Keratinocyte (primary cell): ENCODE measurements at places on chromosomes 5 and 9.

DNA sequence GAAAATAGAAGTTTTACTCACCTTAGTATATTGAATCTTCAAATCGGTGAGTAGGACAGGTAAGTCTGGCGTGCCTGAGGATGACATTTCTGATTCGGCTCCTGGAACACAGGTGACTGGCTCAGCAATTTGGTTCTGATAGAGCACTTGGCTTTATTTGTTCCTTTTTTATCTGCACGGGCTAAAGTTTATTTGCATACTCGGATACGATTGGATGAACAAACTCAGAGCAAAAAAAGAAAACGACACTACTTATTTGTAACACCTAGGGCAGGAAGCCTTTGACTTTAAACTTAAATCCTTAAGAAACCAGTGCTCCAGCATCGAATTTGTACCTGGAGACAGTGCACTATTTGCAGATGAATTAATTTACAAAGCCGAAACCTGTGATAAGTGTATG is at the start of gene ALDH1A1:
Gene ALDH1A1, minus strand, starts transcription at position 140 of the 400 bp plus-strand sequence. Its CDS starts 53 bp downstream, at position 87.
- H3K27me3 ChIP-seq = peaks cover 7% of the 10 kb centered on the region
- DNase-seq = no peak
- no peaks in the 10 kb centered on the region for H3K36me3 ChIP-seq
- H3K4me3 ChIP-seq = no peak within 1 kb of the TSS

GRCh38 chr9:81798606-81799005 is 109.3 kb upstream of the TLE1 start:
- no peak for DNase-seq
- no peaks in the 10 kb centered on the region for H3K4me1 ChIP-seq
- no peaks in the 10 kb centered on the region for H3K36me3 ChIP-seq

DNA sequence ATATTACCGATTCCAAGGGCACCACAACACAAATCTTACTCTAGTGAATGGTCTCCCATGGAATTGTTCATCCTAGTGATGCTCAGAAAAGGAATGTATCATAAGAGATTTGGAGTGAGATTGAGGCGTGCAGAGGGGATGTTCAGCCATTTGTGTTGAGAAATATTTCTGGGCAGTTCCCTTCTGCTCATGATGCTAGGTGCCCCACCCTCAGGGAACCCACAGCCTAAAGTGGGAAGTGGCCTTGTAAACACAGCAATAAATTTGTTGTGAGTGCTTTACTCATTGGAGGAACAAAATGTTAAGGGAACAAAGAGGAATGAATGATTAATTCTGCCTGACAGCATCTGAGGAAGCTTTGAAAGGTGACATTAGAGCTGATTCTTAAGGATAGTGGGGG is 129.9 kb downstream of the TLE4 start:
- H3K4me1 ChIP-seq = no peaks in the 10 kb centered on the region
- no peak overlapping the region for H3K4me3 ChIP-seq
- no peak for DNase-seq

- no peaks in the 10 kb centered on the region for H3K27me3 ChIP-seq
- no peaks in the 10 kb centered on the region for H3K36me3 ChIP-seq
- H3K4me3 ChIP-seq = no peak overlapping the region
- no peak for DNase-seq
- H3K4me1 ChIP-seq = no peaks in the 10 kb centered on the region
Observed at GRCh38 chr5:68883436-68883835, 210.4 kb upstream of the SLC30A5 start.

DNA sequence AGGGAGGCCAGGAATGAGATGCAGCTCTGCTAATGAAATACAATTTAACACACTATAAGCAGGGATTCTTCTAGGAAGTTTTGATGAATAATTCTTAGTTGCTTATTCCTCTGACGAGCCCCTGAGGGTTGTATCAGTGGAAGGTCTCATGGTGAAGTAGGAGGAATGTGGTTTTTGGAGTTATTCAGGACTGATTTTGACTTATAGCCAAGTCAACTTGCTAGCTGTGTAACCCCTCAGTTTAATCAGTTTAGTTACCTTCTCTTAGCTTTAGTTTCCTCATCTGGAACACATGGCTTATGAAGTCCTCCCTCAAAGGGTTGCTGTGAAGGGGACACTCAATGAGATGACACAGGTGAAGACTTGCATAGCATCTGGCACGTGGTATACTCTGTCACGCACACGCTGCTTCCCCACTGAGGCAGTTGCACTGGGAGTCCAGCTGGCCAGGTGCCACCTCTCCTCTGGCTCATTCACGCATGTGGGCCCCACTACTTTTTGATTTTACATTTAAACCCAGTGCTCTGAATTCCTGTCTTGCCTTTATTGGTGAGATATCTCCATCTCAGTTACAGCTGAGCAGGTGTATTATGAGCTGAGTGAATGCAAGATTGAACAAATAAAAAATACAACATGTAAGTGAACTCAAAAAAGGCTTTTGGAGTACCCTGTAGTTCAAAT is 415.0 kb downstream of the ARHGEF28 start:
- no peak overlapping the region for H3K4me3 ChIP-seq
- H3K4me1 ChIP-seq = peaks cover 45% of the 10 kb centered on the region
- peak overlapping the region; percentile 54 for H3K27ac ChIP-seq
- no peak for DNase-seq
- no peaks in the 10 kb centered on the region for H3K27me3 ChIP-seq
- no peaks in the 10 kb centered on the region for H3K36me3 ChIP-seq

DNA sequence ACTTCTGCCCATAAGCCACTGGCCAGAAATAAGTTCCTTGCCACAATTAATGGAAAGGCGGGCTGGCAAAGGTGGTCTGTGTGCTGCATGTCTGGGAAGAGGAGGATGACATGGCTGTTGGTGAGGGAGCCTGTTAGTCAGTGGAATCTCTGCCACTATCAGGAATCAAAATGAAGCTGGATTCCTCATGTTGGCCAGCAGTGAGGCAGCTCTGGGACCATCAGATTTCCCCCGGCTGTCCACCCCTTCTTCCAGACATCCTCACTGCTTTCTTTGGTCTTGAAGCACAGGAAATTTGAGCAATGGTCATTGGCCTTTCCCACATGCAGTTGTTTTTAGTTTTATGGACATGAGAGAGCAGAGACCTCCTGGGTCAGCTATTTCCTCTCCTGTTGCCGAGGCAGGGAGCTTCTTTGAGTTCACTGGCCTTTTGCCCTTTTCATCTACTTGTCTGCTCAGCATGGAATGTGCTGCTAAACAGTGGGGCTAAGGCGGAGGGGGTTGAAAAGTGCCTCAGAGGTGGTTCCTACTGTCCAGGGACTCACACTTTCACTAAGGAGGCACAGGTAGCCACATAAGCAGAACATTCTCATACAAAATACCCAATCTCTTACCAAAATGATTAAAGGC is 34.8 kb upstream of the NEURL1B start:
- H3K4me1 ChIP-seq = no peaks in the 10 kb centered on the region
- no peaks in the 10 kb centered on the region for H3K36me3 ChIP-seq
- no peak overlapping the region for H3K4me3 ChIP-seq
- DNase-seq = no peak
- H3K27me3 ChIP-seq = no peaks in the 10 kb centered on the region

DNA sequence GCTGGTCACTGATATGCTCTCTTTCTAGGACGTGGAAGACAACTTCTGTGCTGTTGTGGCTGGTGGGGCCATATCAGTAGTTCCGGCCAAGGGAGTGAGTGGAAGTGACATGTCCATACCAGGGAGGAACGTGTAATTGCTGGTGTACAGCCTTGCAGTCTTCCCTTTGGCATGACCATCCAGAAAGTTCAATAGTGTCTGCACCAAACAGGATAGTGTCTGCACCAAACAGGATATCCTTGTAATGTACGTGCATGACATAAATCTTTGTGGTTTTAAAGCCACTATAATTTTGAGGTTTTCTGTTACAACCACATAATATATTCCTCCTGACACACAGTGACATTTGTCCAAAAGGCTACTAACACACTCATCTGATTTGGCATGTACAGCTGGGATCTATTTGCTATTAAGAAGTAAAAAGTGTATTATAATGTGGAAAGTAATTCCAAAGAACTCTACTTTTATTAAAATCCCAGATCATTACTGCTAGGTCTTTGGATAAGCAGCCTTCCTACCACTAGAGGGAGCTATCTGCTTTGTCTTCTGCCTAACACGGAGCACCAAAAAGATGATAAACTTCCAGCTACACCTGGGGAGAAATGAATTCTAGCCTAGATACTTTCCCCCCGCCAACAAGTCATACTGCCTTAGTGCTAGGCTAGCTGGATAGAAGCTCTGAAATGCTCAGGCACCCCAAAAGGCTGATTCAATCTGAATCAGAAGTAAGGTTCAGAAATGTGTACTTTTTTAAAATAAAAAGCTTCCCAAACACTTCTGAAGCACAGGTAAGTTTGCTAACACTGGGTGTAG is 52.7 kb downstream of the RNF145 start:
- no peaks in the 10 kb centered on the region for H3K27me3 ChIP-seq
- peak; percentile 40 for DNase-seq
- H3K4me3 ChIP-seq = no peak overlapping the region
- no peak overlapping the region for H3K27ac ChIP-seq

GRCh38 chr5:80982093-80982492 is 21.9 kb downstream of the RASGRF2 start:
- no peaks in the 10 kb centered on the region for H3K27me3 ChIP-seq
- no peak for DNase-seq
- no peaks in the 10 kb centered on the region for H3K4me1 ChIP-seq
- no peak overlapping the region for H3K4me3 ChIP-seq
- H3K27ac ChIP-seq = no peak overlapping the region

DNA sequence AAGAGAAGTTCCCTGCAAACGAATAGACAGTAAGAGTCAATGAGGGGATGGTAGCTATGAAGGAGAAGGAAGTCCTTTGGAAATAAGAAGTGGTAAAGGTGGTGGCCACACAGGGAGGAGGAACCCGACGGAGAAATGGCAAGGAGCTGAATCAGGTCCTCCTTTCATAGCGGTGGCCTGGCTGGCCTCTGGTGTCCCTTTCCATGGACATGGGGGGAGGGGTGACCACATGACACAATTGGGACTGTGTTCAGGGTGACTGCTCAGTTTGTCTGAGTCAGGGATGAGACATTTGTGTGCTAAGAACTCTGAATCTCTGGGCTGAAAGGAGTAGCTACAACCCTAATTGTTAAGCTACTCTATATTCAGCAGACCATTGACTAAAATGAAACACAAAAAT is 28.7 kb upstream of the TIMD4 start:
- DNase-seq = no peak
- H3K27me3 ChIP-seq = no peaks in the 10 kb centered on the region
- H3K4me3 ChIP-seq = no peak overlapping the region
- H3K4me1 ChIP-seq = no peaks in the 10 kb centered on the region

- no peak overlapping the region for H3K4me3 ChIP-seq
- H3K27me3 ChIP-seq = no peaks in the 10 kb centered on the region
- peaks cover 41% of the 10 kb centered on the region for H3K4me1 ChIP-seq
- H3K27ac ChIP-seq = no peak overlapping the region
- H3K36me3 ChIP-seq = peaks cover 37% of the 10 kb centered on the region
- no peak for DNase-seq
Observed at GRCh38 chr9:745761-746380, 95.6 kb upstream of the DMRT1 start.
